ENCODE measurements at places on chromosomes 3 and 15.
A peak's percentile ranks its signal among the peaks of the same experiment; 100 is the strongest.

DNA sequence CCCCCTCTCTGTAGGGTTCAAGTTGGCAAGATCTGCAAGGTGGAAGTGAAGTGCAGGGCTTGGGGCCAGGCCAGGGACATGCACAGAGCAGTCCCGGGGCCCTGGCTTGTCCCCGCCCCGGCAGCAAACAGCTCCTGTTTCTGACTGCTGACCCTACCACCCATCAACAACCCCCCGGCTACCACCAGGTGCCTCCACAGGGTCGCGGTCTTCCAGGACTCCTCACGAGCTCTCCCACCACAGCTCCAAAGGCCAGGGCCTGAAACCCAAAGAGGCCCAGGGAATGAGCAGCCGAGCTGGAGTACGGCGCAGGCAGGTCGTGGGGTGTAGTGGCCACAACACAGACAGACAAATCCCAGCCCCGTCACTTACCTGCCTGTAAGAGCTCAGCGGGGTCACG, 121.3 kb upstream of the SMAD3 start:
- DNase-seq = no peak

- DNase-seq = no peak
Observed at GRCh38 chr3:36919439-36920160, 25.3 kb downstream of the TRANK1 start.

DNA sequence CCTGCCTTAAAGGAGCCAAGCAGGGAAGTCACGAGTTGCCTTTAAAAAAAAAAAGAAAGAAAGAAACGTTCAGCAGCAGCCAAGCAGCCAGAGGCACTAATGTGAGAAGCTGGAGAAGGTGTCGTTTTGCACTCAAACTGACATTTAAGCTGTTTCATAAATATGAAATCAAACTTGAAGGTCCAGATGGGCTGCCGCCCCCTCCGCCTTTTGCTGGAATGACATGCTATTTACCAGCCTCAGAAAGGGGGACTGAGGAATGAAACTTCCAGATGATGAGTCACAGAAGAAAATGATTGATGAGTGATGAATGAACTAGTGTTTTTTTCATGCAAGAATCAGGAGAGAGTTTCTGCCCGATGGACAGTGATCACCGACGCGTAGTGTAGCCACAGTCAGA, 396.8 kb downstream of the IGSF11 start:
- DNase-seq = no peak

DNA sequence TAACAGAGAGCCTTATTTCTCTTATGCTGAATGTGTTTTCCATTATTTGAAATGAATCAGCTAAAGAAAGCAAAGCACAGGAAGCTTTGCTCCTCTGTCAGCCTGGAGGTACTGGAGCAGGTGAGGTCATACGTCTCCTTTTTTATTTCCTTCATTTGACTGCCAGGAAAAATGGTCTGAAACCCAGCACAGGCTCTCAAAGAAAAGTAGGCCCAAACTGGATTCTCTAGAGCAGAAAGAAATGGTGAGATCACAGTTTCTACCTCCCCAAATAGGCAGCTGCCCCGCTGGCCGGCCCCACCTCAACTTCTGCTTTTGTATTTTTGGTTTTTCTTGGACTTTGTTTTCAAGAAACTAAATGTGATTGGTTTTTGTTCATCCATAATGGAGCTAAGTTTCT, 95.1 kb downstream of the RPL39L start:
- no peak for DNase-seq

GRCh38 chr15:83250781-83251180, 33.7 kb downstream of the BNC1 start:
- DNase-seq = no peak

- no peak for DNase-seq
Observed at GRCh38 chr3:127150513-127151250, 42.2 kb upstream of the PRR23E start.

DNA sequence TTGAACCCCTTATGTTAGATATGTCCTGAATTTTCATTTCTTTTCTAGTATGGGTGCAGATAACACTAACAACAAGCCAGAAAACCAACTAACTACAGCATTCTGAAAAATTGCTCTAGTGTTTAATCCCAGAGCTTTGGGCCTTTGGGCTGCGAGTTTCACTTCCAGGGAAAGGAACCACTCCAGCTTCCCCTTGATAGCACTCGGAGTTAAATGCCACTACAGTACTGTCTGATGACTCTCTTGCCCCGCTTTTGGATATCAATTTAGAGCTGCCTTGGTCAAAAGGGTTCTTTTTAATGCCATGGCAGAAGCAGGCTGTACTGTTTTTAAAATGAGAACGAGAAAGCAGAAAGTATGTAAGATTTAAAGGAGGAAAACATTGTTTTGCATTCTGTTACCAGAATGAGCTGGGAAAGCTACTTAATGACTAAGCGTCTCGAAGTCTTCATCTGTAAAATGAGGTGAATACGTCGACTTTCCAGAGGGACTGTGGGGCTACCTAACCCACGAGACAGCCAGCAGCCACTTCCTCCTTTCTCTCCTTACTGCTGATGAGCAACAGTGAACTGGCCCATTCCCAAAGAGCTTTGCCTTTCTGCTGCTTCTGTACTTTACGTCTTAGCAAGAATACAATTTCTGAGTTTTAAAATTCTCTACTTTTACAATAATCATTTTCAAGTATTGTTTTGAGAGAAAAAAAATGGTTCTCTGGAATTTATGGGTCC, 299.3 kb upstream of the LYSMD4 start:
- no peak for DNase-seq

GRCh38 chr3:45688194-45688881, 858 bp upstream of the SACM1L start:
- DNase-seq = peak; percentile 54

- DNase-seq = no peak
Observed at GRCh38 chr3:169344465-169344864, 319.0 kb downstream of the MECOM start.

- DNase-seq = no peak
Observed at GRCh38 chr3:172846103-172846561, 95.6 kb downstream of the ECT2 start.

GRCh38 chr3:123371859-123372685, 76.8 kb downstream of the ADCY5 start:
- no peak for DNase-seq

GRCh38 chr3:172687501-172687900, 23.4 kb downstream of the NCEH1 start:
- DNase-seq = no peak

- DNase-seq = no peak
Observed at GRCh38 chr15:37978231-37978630, 43.8 kb downstream of the TMCO5A start.

- DNase-seq = no peak
Observed at GRCh38 chr3:189673535-189673934, 42.3 kb downstream of the TP63 start.

- DNase-seq = no peak
Observed at GRCh38 chr3:197486861-197487260, 68.9 kb downstream of the BDH1 start.

DNA sequence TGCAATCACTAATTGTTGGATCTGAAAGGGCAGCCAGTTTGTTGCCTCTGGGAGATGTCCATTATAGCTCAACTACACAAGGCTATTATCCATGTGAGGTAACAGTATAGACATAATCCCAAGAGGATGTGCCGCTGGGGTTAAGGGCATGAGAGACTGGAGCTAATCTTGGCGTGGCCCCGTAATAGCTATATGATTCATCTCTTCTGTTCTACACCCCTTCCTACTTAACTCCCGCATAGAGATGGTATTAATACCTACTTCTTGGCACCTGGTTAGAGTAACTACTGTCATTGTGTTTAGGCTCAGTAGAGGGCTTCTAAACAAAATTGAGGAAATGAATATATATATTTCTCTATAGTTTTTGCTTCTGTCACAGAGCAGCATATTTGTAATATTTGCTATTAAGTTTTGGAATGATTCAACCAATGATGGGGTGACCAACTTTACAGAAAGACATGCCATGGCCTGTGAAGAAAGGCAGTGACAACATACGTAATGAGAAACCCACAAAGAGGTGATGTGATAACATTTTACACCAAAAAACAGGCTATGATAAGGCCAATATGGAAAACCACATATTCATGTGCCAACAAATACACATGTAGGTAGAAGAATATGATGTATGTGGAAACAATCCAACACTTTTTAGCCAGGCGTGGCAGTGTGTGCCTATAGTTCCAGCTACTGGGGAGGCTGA, 76.8 kb upstream of the DPH6 start:
- no peak for DNase-seq

DNA sequence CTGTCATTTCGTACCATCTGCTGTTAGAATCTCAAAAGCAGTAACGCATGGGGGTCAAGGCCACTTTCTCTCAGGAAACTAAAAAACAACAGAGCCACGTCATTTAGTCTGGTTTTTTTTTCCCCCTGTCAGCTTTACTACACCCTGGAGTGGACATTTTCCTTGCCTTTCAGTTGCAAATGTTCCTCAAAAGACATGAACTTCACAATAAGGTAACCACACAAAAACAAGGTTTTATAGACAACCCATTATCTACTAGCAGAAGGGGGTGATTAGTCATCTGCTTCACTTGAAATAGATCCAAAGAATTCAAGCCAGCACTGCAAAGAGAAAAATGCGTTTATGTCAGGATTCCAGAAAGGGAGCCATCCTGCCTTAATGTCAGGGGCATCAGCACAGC, 171.8 kb upstream of the CDIN1 start:
- no peak for DNase-seq

- no peak for DNase-seq
Observed at GRCh38 chr15:68776477-68777270, 44.0 kb downstream of the ANP32A start.

GRCh38 chr3:149224736-149225594, 3.3 kb upstream of the CP start:
- no peak for DNase-seq

DNA sequence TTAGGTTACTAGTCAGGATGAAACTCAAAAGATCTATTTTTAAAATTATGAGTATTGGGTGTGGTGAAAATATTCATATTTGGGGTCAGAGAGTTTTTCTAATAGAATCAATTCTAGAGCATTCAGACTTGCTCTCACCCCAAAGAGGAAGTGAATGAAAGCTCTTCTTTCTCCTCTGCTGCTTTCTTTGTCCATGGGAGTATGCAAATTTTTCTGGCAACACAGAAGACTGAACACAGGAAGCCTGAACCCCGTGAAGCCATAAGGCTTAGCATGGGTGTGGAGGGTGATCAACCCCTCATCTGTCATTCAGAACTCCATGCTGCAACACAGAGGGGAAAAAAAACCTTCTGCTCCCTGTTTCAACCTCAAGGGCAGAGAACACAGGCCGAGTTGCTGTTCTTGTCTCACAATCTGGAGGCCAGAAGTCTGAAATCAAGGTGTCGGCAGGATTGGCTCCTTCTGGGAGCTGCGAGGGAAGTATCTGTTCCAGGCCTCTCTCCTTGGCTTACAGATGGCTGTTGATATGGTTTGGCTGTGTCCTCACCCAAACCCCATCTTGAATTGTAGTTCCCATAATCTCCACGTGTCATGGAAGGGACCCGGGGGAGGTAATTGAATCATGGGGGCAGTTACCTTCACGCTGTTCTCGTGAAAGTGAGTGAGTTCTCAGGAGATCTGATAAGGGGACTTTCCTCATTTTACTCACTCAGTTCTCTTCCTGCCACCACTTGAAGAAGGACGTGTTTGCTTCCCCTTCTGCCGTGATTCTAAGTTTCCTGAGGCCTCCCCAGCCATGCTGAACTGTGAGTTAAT, 33.7 kb upstream of the CD47 start:
- no peak for DNase-seq

- DNase-seq = no peak
Observed at GRCh38 chr3:58537412-58538301, 667 bp upstream of the ACOX2 start.

- peak; percentile 13 for DNase-seq
Observed at GRCh38 chr3:14145670-14146380, 21.0 kb downstream of the TMEM43 start.

DNA sequence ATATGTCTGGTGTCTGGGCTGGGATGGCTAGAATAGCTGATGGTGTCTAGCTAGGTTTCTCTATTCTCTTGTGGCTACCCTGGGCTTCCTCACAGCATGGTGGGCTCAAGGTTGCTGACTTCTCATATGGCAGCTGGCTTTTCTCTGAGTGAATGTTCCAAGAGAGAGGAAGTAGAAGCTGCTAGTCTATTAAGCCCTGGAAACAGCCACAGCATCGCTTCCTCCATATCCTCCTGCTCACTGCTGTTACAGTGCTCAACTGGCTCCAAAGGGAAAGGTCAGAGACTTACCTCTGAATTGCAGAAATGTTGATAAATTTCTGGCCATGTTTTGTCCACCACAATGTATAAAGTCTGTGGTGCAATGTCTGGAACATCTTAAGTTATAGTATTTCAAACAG, 299.9 kb upstream of the ADAMTS9 start:
- no peak for DNase-seq

GRCh38 chr15:31268108-31268501, 58.5 kb upstream of the KLF13 start:
- DNase-seq = peak; percentile 30

GRCh38 chr15:69561071-69561784, 108.6 kb downstream of the RPLP1 start:
- peak; percentile 84 for DNase-seq

GRCh38 chr15:68589783-68590710, 11.3 kb downstream of the CORO2B start:
- DNase-seq = no peak

GRCh38 chr15:34301058-34301457, 36.5 kb downstream of the SLC12A6 start:
- no peak for DNase-seq

DNA sequence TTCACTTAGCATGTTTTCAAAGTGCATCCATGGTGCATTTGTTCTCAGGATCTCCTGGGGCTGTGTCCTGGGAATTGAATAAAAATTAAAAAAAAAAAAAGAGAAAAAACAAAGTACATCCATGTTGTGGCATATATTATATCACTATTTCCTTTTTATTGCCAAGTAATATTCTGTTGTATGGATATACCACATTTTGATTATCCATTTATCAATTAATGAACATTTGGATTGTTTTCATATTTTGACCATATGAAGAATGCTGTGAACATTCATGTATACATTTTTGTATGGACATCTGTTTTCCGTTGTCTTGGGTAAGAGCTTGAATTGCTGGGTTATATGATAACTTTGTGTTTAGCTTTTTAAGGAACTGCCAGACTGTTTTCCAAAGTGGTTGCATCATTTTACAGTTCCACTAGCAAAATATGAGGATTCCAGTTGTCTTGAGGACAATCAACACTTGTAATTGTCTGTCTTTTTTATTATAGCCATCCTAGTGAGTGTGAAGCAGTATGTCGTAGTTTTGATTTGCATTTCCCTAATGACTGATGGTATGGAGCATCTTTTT, 44.5 kb downstream of the CTDSPL2 start:
- no peak for DNase-seq

- DNase-seq = no peak
Observed at GRCh38 chr3:25372167-25372566, 55.9 kb upstream of the RARB start.

DNA sequence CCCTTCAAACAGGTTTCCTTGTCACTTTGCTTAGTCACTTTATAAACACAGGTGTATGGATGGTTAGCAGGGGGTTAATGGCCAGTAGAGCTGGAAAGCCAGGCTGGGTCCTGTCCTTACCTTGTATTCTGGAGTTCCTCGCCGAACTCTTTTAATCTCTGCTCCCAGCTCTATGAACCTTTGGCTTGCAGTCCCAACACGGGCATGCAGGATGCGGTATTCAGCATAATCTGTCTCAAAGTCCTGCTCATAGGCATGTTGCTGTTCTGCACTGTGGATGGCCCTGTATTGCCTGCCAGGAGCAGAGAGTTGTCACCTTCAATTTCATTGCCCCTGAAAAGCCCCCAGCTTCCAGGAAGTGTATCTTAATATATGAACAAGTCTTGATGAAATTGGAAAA, 2.7 kb downstream of the ELL3 start:
- DNase-seq = no peak
